ENCODE measurements at places on chromosomes 13 and 19.

DNA sequence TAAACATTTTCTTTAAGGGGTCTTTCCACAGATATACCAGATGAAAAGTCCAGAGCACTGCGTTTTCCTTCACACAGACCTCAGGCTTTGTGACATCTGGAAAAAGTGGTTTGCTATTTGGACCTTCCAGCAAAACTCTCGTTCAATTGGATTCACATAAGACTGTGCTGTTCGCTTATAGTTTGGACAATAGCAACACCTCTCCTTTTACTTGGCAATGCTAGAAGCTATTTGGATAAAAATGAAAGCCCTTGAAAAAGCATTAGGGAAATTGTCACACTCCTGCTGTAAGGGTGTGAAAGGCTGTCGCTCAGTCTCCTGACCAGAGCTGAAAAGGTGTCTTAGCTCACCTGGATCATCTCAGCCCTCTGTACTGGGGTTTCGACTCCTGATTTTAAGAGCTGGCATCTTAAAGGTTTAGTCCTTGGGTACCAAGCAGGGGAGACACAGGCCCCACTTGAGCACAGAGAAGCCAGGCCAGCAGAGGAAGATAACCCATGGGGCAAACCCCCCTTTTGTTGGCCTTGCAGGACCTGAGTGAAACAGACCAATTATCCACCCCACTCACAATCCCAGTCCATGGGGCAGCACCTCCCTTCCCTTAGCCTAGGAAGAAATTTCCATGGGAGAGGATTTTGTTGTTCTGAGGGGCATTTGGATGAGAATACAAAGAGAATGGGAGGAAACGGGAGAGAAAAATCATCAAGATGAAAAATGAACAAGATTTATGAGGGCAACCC lies 257.6 kb downstream of the DLEU7 start:
- DNase-seq: no peak

GRCh38 chr13:93169980-93170379 lies 56.6 kb upstream of the GPC6 start:
- DNase-seq: no peak

DNA sequence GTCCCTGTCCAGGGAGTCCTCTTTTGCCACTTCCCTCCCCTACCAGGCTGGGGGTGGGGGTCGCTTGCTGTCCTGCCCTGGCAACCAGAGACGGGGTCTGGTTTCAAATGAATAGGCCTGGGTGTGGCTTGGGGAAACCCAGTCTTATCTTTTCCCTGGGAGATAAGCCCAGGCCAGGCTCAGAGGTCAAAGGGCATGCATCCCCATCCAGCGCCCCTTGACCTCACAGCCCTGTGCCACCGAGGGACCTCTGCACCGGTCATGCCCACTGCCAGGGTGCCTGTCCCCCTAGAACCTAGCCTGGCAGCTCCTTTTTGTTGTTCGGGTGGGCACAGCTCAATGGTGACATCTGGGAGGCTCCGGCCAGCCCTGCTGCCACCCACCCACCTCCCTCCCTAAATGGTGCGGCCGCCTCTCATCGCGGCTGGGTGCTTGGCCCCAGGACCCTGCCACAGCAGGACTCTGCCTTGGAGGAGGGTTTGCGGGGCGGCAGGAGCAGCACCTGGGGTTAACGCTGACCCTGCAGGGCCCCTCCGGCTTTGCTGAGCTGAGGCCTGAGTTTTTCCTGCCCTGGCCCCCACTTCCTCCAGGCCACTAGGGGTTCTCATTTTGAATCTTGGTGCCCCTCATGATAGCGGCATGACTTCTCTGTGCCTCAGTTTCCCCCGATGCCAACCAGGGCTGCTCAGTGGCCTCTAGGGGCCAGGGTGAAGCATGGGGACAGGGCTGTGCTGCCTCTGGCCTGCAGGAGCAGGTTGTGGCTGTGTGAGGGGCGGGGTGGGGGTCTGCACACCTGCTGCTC lies 2.9 kb upstream of the CERS1 start:
- DNase-seq: no peak

GRCh38 chr13:85551012-85551411 lies 248.2 kb downstream of the SLITRK6 start:
- no peak for DNase-seq

GRCh38 chr13:43157796-43158195 lies 134.4 kb downstream of the DNAJC15 start:
- DNase-seq: no peak

- no peak for DNase-seq
Observed at GRCh38 chr19:7434391-7434790, 54.4 kb downstream of the PEX11G start.

GRCh38 chr13:79673310-79673992 lies 192.5 kb downstream of the NDFIP2 start:
- no peak for DNase-seq

- DNase-seq: no peak
Observed at GRCh38 chr19:14222886-14223285, 16.9 kb upstream of the ADGRL1 start.
